HS-27A (cell line): ENCODE measurements at places on chromosomes 6 and 20.

- peak; percentile 97 for DNase-seq
Measured at GRCh38 chr6:135936606-135937005, 85.1 kb downstream of the PDE7B start.

GRCh38 chr6:157898169-157898568, 75.1 kb downstream of the SNX9 start:
- DNase-seq = no peak

DNA sequence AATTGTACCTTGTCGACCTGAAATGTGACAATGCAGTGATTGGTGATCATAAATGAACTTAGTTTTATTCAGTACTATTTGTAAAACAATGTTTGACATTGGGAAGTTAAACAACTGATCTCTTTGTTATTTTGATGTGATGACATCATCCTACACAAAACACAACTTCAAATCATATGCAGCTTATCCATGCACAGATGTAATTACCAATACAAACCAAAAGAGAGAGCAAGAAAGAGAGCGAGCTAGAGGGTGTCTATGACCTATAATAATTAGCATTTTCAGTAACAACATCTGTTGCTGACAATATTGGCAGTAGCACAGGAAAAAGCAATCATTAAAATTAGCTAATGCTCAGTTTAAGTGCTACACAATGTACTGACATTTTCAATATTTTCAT, 320.9 kb downstream of the UTRN start:
- DNase-seq = no peak

- no peak for DNase-seq
Measured at GRCh38 chr6:143299253-143300166, 151.0 kb downstream of the ADAT2 start.

DNA sequence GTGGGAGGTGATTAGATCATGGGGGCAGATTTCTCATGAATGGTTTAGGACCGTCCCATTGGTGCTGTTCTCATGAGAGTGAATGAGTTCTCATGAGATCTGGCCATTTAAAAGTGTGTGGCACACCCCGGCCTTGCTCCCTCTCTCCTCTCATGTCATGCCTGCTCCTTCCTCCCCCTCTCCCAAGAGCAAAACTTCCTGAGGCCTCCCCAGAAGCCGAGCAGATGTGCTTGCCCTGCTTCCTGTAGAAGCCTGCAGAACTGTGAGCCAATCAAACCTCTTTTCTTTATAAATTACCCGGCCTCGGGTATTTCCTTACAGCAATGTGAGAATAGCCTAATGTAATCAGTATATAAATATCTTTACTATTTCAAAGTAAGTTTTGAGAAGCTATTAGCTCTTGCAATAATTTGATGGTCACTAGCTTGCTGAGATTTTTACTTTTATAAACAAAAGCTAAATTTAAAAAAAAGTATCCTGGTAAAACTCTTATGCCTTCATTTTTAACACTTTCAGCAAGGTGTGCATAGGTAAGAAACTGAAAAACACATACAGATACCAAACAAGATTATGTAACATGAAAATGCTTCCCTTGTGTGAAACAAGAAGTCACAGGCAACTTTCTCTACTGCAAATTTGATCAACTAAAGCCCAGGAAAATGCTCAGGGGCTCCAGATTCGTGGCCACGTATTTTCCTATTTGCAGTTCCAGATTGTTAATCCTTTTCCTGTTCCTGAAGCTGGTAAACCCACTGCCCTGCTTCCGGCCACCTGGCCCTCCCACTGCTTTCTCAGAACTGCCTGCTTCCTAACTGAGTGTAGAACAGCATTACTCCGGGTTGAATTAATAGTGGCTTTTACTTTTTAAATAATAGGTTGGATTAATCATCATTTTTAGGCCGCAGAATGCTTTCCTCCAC, 395.1 kb upstream of the CNR1 start:
- no peak for DNase-seq

DNA sequence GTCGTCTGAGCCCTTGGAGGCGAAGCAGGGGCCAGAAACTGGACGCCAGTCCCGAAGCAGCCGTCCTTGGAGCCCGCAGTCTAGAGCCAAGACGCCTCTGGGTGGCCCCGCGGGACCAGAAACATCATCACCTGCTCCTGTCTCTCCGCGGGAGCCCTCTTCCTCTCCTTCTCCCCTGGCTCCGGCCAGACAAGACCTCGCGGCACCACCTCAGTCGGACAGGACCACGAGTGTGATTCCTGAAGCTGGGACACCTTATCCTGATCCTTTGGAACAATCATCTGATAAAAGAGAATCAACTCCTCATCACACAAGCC, 416 bp downstream of the RSPH4A start:
- no peak for DNase-seq

GRCh38 chr6:107228754-107229153, 113.4 kb upstream of the BEND3 start:
- no peak for DNase-seq

DNA sequence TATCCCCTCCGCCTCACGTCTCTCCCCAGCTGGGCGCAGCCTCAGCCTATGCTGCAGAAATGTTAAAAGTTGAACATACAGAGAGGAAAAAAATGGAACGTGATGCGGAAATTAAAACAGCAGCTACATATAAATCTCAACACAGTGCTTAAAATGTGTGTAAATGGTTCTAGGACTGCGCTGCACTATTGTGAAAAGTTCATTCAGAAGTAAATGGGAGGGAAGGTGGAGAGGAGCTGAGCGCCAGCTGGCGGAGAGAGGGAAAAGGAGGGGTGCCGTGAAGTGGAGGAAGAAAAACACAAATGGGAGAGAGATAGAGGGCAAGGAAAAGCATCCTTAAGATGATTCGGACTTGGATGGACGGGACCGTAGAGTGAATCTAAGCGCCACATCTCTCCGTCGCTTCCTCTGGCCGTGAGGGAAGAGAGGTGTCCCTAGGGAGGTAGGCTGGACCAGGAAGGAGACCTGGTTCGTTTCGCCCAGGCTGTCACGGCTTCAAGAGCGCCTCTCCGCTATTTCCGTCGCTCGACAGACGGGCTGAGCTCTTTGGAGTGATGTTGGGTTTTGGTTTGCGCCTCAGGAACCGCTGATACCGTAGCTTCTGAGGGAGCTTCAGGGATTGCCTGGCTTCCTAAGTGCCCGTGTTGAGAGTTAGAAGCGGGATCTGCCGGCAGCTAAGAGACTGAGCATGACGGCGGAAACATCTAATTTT, 113.7 kb downstream of the TRIM27 start:
- DNase-seq = no peak

DNA sequence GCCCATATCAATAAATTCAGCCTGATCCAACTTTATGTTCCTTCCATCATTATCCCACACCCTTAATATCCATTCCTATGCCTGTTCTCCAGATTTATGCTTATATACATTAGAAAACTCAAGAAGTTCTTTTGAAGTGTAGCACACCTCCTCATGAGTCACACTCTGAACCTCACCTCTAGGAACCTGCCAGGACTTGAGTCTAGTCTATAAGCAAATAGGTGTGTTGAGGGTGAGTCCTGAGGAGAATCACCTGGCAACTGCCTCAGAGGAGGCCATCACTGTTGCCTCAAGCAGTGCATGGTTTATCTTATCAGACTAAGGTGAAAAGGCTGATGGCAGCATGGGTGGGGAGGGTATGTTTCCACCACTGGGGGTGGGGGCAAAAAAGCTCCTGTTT, 496.7 kb downstream of the C6orf118 start:
- DNase-seq = no peak

DNA sequence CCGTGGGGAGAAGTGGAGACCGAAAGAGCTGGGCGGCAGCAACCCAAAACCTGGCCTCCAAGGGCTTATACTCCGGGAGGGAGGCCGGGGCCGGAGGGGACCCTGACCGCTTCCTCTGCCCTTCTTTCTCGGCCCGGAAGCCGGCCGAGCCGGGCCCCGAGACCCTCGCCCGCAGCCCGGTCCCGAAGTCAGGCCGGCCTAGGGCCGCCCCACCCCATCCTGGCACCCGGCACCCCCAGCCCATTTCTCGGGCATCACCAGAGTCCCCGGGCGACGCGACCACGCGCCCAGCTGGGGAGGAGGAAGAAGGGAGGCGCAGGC, 572 bp upstream of the ZDHHC14 start:
- no peak for DNase-seq

GRCh38 chr20:21161926-21162325, 36.0 kb downstream of the KIZ start:
- DNase-seq = no peak

- DNase-seq = no peak
Measured at GRCh38 chr6:74115674-74116073, 419.7 kb downstream of the CD109 start.

DNA sequence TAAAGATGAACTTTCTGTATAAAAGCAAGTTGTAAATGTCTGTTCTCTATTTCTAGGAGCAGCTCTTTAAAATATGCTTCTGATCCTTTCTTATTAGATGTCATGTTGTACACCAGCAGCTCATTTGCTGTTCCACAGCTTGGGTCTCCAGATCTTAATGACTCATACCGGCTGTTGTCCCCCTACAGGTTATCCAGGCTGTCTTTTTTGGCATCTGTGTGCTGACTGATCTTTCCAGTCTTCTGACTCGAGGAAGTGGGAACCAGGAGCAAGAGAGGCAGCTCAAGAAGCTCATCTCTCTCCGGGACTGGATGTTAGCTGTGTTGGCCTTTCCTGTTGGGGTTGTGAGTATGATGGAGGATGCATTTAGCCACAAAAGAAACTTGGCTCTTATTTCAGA, 76.0 kb downstream of the AIG1 start:
- DNase-seq = no peak

DNA sequence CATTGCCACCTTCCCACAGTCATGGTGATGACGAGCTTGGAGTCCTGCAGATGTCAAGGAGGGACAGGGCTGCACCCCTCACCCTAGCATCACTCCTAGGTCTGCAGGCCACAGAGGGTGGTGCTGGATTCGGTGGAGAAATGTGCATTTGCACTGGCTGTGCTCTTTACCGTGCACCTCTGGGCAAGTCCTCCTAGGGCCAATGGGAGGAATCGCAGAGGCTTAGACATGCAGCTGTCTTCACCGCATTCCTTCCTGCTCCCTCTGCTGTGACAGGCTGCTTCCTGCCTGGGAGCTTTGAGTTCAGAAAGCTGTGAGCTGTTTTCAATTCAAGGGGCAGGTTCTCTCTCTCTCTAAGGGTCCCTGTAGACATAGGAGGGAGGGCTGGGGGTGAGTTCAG, 85.1 kb downstream of the EDN3 start:
- no peak for DNase-seq

GRCh38 chr20:34557936-34558319, 590 bp upstream of the MAP1LC3A start:
- DNase-seq = no peak

GRCh38 chr20:63135411-63135810, 80.5 kb downstream of the YTHDF1 start:
- no peak for DNase-seq

DNA sequence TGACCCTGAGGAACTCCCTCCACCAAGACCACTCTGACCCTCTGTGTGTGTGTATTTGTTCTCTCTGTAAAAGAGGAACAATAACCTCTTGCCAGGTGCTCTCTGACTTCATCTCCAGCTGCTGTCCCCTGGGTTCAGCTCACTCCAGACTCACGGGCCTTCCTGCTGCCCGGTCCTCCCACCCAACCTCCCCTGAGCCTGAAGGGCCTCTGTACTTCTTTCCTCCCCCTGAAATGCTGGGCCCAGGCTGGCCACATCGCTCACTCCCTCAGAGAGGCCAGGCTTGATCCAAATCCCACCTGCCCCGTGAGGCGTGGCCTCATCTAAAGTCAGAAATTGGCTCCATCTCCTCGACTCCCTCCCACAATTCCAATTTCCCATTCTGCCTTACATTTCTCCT, 202.4 kb downstream of the PRKN start:
- no peak for DNase-seq

- no peak for DNase-seq
Measured at GRCh38 chr6:121951123-121951522, 448.3 kb upstream of the HSF2 start.

GRCh38 chr6:166442131-166442685, 59.5 kb upstream of the MPC1 start:
- no peak for DNase-seq

GRCh38 chr6:84871925-84872324, 107.5 kb upstream of the TBX18 start:
- DNase-seq = no peak

DNA sequence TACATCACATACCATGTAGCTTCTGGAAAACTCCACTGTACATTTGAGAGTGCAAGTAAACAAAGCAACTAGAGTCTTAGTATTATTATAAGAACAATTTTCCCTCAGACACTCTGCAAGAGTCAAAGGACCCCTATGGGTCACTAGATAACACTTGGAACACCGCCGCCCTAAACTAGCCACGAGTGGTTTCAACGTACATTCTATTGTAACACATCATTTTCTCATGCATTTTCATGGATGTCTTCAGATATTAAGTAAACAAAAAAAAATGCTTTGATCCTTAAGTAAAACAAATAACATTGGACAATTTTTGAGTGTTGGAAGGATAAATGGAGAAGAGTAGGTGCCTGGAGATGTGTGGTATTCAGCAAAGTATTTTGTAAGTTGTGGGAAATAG, 3.2 kb upstream of the RNF146 start:
- DNase-seq = no peak

DNA sequence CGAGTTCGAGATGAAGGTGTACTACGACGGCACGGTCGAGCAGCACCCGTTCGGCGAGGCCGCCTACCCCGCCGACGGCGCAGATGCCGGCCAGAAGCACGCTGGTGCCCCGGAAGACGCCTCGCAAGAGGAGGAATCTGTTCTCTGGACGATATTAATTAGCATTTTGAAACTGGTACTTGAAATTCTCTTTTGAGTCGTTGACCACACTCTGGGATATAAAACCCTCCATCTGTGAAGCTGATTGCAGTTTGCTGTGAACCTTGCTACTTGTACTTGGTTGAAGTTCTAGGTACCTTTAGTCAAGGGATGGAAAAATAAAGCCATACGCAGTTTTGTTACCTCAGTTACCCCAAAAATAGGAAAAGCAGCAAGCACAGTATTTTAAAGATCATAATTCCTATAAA, 917 bp downstream of the C6orf120 start:
- no peak for DNase-seq

DNA sequence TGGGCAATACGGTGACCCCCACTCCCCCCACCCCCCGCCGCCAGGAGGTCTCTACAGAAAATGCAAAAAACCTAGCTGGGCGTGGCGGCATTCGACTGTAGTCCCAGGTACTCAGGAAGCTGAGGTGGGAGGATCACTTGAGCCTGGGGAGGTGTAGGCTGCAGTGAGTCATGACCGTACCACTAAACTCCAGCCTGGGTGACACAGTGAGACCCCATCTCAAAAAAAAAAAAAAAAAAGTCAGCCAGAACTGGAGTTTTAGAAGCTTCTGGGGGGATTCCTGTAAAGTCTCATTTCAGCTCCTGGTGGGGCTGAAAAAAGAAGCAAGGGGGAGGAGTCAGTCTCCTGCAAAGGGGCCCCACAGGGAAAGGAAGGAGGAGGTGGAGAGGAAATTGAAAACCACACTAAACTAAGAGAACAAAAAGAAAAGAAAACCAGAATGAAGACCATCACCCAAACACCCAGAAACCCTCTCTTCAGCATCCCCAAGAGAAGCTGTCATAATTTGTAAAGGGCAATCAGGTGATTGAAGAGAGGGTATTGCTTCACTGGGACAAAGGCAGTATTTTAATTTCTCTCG, 50.4 kb downstream of the NOL4L start:
- no peak for DNase-seq
